NCI-H1048 (cell line): ENCODE measurements at places on chromosomes 7 and 10.
A peak's percentile ranks its signal among the peaks of the same experiment; 100 is the strongest.

GRCh38 chr7:80661729-80662128 is 23.3 kb downstream of the CD36 start:
- DNase-seq: no peak

- no peak for DNase-seq
Observed at GRCh38 chr7:140774371-140774770, 77.9 kb downstream of the NDUFB2 start.

DNA sequence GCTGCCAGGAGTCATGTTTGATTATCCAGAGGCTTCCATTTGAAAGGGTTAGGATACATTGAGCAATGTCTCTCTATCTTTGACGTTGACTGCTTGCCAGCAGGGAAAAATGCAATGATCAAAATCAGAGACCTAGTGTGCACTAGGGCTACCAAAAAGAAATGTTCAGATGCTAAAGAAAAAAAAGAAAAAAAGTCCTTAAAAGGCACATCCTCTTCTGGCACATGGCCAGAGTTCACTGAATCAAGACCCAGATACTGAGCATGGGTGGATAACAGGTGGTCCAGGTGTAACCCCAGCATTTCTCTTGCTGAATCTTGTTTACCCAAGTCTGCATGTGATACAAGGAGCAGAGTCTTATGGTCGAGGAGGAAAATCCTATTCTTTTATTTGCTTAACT is 899.3 kb downstream of the SORCS3 start:
- DNase-seq: no peak

- no peak for DNase-seq
Observed at GRCh38 chr10:6504296-6504695, 75.8 kb downstream of the PRKCQ start.

DNA sequence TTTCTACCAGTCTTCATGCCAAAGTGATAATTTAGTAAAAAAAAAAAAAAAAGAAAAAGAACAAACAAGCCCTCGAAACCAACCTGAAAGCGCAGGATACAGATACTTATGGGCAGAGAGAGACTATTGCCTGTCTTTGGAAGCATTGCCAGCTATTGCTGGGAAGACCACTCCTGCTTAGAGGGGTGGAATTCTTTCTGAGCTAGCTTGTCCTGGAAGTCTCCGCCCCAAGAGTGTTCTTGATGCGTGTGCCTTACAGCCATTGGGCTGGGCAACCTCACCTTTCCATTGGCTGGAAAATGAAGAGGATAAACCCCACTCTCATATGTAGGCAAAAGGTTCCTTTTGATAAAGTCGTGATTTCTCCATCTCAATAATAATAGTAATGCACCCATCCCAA is 19.9 kb upstream of the INSYN2A start:
- DNase-seq: no peak

DNA sequence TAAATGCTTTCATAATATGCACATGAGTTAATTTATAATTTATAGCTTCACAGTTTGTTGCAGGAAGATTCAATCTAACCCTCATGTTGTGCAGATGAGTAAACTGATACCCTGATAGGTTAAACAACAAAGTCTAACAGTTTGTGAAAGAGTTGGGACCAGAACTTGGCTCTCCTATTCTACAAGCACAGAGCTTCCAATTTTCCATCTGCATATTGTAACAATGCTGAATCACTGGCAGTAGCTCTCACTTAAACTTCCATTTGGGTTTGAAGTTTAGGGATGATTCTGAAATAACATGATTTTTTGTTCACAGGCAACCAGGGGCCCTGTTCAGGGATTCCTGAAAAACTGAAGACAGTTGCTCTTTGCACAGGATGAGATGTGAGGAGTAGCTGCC is 179.3 kb downstream of the XPNPEP1 start:
- DNase-seq: no peak

DNA sequence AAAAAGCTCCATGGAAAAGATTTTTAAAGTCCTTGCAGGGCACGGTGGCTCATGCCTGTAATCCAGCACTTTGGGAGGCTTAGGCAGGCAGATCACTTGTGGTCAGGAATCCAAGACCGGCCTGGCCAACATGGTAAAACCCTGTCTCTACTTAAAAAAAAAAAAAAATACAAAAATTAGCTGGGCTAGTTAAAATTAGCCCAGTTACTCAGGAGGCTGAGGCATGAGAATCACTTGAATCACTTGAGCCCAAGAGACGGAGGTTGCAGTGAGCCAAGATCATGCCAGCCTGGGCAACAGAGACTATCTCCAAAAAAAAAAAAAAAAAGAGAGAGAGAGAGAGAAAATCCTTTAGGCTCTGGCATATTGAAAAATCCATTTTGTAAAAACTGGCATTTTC is 61.9 kb downstream of the CCDC6 start:
- no peak for DNase-seq

- DNase-seq: no peak
Observed at GRCh38 chr7:24820730-24821044, 63.4 kb upstream of the GSDME start.

- no peak for DNase-seq
Observed at GRCh38 chr10:103225939-103226338, 19.7 kb upstream of the RPEL1 start.

DNA sequence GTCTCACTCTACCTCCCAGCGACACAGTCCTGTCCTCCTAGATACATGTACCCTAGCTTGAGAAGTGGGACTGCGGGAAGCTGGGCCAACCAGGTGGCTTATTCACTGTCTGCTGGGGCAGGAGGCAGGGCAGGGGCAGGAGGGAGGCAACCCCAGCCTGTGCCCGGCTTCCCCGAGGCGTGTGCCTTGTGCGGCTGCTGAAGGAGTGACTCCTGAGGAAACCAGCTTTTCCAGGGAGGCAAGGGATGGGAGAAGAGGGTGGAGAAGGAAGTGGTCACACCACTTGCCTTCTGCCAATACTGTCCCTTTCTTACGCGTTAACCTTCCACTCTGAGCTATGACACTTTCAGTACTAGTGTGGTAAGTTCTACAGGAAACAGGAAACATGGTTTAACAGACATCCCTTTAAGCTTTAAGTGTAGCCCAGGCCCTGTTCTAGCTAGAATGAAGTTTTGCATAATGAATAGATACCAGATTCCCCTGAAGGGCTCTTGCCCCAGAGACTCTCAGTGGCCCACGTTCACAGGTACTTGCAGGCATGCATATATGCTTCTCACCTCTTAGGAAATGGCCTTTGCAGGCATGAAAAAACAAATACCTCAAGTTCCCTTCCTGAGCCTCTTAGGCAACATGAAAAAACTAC is 40.6 kb downstream of the SYPL1 start:
- DNase-seq: peak; percentile 56

- DNase-seq: no peak
Observed at GRCh38 chr10:26593896-26594295, 103.6 kb upstream of the PDSS1 start.

DNA sequence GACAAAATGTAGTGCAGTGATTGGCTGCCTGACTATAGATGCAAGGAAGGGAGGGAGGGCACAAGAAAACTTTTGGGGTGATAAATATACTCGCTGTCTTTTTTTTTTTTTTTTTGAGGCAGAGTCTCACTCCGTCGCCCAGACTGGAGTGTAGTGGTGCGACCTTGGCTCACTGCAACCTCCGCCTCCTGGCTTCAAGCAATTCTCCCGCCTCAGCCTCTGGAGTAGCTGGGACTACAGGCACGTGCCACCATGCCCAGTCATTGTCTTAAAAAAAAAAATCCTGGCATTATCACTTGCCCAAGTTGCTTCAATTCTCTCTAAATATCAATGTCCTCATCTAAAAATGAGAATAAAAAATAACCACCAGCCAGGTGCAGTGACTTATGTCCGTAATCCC is 7.6 kb upstream of the FZD9 start:
- no peak for DNase-seq
